Stimulated activated naive CD4-positive, alpha-beta T cell treated with Interleukin-2 at 50 U/mL for 16 hours (primary cell): ENCODE measurements at places on chromosomes 7 and 10.

DNA sequence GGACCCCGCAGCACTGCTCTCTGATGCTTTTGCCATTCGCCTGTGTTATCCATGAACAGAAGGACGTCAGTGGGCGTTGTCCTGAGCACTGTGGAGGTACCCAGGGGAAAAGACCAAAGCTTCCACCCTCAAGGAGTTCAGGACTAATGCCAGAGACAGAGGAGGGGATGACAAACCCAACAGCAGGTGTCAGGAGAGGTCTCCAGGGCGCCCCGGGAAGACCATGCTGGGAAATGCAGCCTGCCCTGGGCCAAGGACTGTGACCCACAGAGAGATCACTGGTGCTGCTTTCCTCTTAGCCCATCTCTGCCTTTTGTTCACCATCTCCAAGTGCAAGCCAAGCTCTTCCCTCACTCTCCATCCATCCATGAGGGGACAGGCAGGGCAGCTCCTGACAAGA is 166.8 kb upstream of the PFKP start:
- DNase-seq, result no peak

DNA sequence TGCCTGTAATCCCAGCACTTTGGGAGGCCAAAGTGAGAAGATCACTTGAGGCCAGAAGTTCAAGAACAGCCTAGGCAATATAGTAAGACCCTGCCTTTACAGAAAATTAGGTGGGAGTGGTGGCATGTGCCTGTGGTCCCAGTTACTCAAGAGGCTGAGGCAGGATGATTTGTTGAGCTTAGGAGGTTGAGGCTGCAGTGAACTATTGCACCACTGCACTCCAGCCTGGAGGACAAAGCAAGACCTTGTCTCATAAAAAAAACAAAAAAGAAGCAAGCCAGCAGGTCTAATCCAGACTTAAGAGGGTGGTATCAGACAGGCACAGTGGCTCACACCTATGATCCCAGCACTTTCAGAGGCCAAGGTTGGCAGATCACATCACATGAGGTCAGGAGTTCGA is 24.5 kb upstream of the KCTD7 start:
- no peak for DNase-seq

- DNase-seq, result no peak
These were observed 625.8 kb upstream of the SORCS1 start for GRCh38 chr10:107790271-107790670.

GRCh38 chr7:17123020-17123419 is 175.4 kb upstream of the AHR start:
- no peak for DNase-seq

- DNase-seq, result no peak
These were observed 87.7 kb downstream of the PRKG1 start for GRCh38 chr10:51162002-51162401.

DNA sequence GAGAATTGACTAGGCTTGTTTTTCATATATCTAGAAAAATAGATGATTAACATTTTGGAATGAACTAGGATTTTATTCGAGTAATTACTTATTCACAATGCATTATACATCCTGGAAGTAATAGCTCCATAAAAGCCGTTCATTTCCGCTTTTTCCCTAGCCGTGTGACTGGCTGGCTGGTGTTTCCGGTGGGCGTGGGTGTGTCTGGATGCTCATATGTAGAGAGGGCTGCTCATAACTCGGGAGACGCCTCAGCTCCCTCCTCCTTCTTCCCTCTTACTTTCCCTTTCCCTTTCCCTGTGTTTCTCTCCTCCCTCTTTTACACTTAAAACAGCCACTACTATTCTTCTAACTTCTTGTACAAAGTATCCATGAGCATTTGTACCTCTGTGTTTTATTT is 187.7 kb upstream of the VSTM2A start:
- DNase-seq, result no peak

DNA sequence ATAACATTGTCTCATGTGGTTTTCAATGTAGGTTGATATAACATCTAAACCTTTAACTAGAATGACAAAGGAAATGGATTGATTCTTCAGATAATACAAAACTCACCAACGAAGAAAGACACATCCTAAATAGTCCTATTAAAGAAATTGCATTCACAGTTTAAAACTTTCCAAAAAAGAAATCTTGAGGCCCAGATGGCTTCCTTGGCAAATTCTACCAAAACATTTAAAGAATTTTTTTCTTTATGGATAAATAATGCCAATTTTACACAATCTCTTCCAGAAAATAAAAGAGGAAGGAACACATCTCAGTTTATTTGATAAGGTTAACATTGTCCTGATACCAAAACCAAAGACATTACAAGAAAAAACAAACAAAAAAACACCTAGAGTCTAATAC is 349.5 kb downstream of the CALN1 start:
- no peak for DNase-seq

DNA sequence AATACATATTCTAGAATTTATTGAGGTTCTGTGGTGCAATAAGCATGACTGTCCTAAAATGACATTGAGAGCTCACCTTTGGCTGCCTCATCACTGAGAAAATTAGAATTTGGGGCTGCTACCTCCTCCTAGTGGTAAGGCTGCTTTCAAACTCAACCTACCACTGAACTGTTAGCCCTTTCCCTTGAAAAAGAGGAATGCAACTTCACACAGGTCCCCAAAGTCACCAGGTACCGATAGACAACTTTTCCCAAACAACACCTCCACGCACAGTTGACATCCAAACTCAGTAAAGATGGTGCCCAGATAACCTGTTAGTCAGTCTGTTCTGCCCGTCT is 75.9 kb upstream of the SCIN start:
- no peak for DNase-seq

DNA sequence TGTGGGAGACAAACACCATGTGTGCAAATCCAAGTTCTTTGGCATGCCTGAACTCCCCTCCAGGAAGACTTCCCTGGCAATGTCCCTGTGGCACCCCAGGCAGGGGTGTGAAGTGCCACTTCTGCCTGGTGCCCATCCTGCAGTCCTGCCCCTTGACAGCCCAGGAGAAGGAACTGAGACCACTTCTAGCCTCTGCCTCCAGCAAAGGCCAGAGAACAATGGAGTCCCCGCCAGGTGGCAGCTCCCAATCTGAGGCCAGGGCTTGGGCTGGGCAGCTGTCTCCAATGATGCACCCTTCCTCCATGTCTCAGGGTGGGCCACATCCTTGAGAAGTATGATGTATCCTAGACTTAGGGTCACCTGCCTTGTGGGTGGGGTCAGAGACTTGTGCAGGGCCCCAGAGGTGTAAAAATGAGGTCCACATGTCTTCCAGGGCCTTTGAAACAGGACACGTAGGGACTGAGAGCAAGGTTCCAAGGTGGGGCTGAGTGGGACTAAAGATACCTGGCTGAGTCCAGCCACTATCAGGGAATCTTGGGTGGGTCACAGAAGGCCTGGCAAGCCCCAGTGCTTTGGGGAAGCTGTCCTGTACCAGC is 5.5 kb downstream of the FXYD4 start:
- DNase-seq, result no peak

DNA sequence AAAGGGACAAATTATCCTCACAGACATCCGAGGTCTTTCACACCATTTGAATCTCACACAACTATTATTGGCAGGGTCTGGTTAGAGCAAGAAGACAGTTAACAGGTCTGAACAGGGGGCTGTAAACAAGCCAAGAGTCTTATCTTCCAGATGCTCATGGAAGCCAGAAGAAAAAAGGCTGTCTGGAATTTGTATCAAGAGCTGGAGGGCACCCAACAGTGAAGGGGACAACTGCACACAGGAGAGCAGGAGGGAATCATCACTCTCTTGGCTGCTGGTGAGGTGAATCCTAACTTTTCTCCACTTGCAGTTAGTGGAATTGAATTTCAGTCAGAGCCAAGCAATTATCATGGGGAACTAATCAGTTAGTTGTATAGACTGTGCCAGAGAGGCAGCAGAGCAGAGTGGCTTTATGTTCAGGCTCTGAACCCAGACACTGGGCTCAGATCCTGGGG is 880.2 kb upstream of the AUTS2 start:
- DNase-seq, result no peak

- no peak for DNase-seq
These were observed 377.0 kb downstream of the GATA3 start for GRCh38 chr10:8431511-8431910.

GRCh38 chr10:121063744-121064143 is 212.6 kb downstream of the WDR11 start:
- no peak for DNase-seq

- DNase-seq, result no peak
These were observed 86.8 kb downstream of the SEMA3C start for GRCh38 chr7:80832006-80832405.

DNA sequence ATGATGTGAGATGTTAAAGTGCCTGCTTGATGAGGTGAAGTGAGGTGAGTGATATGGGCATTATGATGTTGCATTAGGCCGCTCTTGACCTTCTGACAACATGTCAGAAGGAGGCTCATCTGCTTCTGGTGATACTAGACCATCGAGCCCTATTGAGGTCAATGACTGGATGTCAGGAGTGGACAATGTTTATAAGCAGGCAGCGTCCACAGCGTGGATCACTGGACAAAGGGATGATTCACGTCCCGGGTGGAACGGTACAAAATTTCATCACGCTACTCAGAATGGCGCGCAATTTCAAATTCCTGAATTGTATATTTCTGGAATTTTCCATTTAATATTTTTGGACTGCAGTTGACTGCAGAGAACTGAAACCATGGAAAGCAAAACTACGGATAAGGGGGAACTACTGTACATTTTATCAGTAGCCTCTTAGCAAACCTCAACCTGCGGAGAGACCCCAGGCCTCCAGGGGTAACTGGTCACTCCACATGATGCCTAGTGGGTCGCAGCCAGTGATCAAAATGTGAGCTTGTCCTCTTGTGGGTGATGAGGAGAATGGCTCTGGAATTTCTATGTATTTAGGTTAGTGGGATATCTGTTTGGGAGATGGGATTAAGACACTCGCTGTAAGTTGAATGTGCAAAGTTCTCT is 5.7 kb upstream of the ZCCHC24 start:
- no peak for DNase-seq

DNA sequence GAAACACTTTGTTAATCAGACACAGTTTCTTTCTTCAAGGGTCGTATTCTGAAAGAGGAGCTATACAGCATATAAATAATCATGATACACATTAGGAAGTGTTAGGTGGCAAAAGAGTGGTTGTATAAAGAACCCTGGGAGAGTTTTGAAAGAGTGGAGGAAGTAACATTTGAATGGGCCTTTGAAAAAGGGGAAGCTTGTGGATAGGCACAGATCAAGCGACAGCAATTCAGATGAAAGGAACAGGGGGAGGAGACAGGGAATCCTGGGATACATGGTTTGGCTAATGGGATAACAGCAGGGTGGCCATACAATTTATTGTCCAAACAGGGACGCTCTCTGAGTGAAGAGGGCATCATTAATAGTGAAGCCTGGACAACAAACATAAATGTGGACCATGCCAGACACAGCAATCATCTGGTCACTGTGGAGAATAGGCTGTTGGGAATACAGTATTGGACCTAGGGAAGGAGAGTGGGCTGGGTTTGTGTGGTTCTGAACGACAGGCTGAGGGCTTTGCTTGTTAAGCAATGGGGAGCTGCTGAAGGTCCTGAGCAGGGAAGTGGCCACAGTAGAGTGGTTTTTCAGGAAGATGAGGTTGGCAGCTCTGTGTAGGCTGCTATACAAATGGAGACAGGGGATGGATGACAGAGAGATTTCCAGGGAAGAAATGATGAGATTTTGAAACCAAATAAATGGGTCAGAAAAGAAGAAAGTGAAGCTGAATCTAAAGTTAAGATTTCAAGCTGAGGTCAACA is 75.9 kb downstream of the ICA1 start:
- no peak for DNase-seq

DNA sequence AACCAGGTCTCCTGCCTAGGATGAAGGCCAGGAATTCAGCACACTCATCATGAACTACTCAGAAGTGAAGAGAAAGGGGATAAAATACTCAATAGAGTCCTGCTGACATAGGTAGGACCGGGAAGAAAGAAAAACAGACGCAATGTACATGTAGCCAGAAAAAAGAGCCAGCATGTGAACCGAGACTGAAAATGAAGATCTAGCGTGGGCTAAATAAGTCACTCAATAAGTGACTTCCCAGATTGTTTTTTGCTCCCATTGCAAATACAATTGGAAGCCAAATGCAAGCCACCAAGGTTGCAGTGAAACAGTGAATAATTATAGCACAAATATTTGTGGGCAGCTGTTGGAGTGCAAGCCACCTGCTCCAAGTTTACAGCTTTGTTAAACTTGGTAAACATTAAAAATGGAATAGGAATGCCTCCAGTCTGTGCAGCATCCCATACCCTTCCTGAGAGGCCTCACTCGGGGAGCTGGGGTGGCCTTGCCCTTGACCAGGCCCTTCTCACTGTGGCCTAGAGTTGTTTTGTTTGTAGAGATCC is 34.7 kb upstream of the HPS1 start:
- DNase-seq, result no peak

- DNase-seq, result no peak
These were observed 90.9 kb downstream of the TPST1 start for GRCh38 chr7:66296001-66296521.
